ENCODE measurements at places on chromosomes 7 and 10.
A peak's percentile ranks its signal among the peaks of the same experiment; 100 is the strongest.

- peak; percentile 65 for DNase-seq
These were observed 154.6 kb downstream of the TPST1 start for GRCh38 chr7:66359656-66360211.

DNA sequence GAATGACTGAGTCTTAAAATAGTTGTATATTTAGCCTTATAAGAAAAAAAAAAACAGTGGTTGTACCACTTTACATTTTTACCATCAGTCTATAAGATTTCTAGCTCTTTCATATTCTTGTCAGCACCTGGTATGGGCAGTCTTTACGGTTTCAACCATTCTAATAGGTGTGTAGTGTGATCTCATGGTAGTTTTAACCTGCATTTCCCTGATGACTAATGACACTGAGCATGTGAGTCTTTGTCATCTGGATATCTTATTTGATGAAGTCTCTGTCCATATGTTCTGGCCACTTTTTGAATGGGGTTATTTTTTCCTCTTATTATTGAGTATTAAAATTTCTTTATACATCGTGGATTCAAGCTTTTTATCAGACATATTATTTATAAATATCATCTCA lies 365.3 kb upstream of the IGFBP3 start:
- DNase-seq, result no peak

- no peak for DNase-seq
These were observed 255.4 kb upstream of the MYO3A start for GRCh38 chr10:25678666-25679065.

DNA sequence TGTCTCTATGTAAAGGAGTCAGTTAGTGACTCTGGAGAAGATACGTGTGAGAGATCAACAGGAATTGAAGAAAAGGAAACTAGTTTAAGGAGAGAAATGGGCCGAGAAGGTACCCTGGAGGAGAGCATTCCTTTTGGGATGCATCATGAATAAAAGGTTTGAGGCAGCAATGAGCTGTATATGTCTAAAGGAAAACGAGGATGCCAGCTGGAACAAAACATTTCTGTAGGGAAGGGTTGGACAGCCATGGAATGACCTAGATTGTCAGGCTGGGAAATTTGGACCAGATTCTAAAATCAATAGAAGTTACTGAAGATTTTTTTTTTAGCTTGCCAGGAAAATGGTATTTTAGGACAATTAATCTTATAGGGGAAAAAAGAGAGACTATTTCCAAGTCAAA lies 17.2 kb upstream of the MPP7 start:
- DNase-seq, result no peak

GRCh38 chr10:62327885-62328284 lies 46.3 kb upstream of the ZNF365 start:
- no peak for DNase-seq

GRCh38 chr10:124128811-124129145 lies 35.4 kb upstream of the CHST15 start:
- DNase-seq, result no peak

DNA sequence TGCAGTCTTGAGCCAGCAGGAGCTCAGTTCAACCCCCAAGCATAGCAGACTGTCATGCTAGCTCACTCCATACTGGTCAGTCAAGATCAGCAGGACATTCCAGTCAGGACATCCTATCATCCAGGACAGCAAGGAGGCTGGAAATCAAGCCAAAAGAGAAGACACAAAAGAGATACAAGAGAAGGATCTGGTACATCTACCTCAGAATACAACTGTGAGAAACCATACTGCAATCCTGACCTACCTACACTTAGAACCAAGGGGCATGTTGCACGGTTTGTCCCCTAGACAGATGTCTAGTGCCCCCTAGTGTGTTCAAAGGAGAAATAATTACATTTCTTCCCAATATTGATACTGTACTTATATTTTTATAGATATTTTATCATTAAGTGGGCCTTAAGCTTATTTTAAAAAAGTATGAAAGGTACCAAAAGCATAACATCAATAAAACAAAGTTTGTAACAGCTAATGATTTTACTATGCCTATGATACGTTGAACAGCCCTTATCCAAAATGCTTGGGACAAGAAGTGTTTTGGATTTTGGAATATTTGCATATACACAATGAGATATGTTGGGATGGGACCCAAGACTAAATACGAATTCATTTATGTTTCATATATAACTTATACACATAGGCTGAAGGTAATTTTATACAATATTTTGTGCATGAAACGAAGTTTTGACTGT lies 26.7 kb downstream of the ERCC6 start:
- DNase-seq, result peak; percentile 40

GRCh38 chr10:114548662-114549061 lies 109.4 kb downstream of the ABLIM1 start:
- DNase-seq, result peak; percentile 53

DNA sequence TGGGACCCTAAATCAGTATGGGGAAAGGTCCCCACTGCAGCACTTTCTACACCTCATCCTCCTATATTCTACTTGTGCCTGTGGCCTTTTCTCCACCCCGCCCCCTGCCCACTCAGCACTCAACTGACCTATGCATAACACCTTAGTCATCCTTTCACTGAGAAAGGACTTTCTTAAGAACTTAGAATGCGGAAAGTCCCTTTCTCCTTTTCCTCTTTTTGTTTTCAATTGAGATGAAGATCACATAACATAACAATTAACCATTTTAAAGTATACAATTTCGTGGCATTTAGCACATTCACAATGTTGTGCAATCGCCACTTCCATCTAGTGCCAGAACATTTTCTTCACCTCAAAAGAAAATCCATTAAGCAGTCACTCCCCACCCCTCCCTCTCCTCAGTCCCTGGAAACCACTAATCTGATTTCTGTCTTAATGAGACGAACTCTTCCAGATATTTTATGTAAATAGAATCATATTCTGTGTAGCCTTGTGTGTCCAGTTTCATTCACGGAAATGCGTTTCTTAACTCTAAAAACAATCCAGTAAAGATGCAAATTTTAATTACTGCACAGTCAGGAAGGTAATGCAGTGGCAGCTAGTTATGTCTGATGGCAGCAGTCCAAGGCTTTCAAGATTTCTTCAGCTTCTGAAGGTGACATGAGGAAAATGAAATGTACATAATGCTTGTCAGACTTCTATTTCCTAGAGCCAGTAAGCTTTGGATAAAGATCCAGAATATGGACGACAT lies 41.7 kb downstream of the FAS start:
- peak; percentile 11 for DNase-seq

DNA sequence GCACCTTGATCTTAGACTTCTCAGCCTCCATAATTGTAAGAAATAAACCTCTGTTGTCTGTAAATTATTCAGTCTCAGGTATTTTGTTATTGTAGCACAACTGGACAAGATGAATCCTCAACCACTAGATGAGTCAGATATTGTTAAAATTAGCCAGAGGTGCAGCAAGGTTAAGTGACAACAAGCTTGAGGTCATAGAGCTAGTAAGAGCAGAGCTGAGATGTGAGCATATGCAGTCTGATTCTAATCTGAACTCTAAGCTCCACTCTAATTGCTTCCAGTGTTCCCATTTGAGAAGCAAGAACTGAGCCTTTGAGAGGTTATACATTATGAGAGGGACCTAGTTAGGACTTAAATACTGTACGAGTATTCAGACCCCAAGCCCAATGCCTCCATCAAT lies 93.1 kb downstream of the FZD1 start:
- no peak for DNase-seq

GRCh38 chr10:71134732-71135211 lies 77.6 kb upstream of the UNC5B start:
- DNase-seq, result peak; percentile 59

GRCh38 chr7:123260428-123260960 lies 60.7 kb upstream of the SLC13A1 start:
- DNase-seq, result no peak

- no peak for DNase-seq
These were observed 20.2 kb downstream of the DNAJB9 start for GRCh38 chr7:108589874-108590273.

GRCh38 chr7:27189295-27189996 lies 4.4 kb upstream of the HOXA11 start:
- no peak for DNase-seq

GRCh38 chr10:132540456-132540855 lies 2.9 kb downstream of the INPP5A start:
- peak; percentile 46 for DNase-seq

DNA sequence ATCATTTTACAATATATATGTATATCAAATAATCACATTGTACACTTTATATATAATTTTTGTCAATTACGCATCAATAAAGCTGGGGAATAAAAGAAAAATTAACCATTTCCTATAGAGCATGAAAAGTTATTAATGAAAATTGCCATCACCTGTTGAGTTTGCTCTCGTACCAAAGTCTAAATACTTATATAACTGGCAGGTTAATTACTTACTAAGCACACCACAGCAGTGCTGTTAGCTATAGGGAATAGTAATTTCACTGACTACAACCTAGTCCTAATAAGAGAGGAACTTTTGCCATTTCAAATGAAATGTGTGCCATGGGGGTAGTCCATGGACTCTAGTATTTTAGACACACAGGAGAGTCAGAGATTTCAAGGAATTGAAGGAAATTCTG lies 176.9 kb upstream of the COL1A2 start:
- DNase-seq, result no peak

DNA sequence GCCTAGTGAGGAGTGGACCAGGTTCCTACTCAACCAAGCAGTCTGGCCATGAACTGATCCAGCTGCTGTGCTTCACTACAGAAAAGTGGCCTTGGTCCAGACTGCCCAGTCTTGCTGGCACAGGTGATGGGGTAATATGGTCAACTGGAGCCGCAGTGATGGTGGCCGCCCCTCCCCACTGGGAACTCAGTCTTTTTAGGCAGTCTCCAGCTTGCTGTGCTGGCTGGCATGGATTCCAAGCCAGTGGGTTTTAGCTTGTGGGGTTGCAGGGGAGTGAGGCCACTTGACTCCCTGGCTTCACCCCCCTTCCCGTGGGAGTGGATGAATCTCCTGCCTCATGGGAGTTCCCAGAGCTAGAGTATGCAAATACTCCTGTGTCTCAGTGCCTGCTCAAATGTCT lies 52.7 kb upstream of the CDK6 start:
- DNase-seq, result no peak

GRCh38 chr7:49150486-49150885 lies 226.1 kb downstream of the CDC14C start:
- DNase-seq, result no peak

DNA sequence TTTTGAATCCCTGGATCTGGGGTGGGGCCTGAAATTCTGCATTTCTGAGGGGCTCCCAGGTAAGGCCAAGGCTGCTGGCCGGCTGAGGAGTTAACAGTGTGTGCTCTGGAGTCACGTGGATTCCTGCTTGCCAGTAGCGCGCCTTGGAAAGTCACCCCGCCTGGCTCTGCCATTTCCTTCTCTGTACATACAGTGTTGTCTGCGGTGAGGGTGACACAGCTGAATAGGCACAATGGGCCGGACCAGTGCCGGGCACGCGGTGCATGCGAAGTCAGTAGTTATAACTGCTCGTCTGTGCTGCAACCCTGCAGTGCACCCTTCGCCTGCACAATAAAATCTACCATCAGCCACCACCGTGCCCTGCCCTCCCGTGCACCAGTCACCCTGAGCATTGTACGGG lies 68.0 kb upstream of the EEPD1 start:
- DNase-seq, result no peak

DNA sequence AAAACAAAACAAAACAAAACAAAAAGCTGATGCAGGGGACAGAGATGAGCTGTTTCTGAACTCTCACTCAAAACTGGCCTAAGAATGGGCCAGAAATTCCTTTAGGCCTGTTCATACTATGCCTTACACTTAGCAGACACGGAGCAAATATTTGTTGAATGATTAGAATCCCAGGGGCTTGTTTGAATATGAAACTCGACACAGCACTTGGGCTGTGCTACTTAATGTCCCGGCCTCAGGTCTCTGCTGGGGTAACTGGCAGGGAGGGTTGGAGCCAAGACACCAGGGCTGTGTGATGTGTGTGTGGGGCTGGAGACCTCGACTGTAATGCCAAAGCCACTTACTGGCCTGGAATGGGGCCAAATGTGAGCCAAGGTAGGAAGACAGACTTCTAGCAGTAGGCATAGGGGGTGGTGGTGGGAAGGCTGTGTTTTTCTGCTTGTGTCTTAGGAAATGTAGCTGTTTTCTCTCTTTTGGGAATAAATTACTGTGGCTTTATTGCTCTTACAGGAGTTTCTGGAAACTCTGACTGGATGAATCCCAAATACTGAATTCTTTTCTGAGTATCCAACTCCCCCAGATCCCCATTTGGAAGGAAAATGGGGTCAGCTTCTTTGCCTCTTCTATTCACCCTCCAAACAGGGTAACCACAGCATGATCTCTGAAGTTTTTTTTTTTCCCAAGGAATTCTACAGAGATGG lies 66.7 kb downstream of the EMX2 start:
- peak; percentile 69 for DNase-seq

DNA sequence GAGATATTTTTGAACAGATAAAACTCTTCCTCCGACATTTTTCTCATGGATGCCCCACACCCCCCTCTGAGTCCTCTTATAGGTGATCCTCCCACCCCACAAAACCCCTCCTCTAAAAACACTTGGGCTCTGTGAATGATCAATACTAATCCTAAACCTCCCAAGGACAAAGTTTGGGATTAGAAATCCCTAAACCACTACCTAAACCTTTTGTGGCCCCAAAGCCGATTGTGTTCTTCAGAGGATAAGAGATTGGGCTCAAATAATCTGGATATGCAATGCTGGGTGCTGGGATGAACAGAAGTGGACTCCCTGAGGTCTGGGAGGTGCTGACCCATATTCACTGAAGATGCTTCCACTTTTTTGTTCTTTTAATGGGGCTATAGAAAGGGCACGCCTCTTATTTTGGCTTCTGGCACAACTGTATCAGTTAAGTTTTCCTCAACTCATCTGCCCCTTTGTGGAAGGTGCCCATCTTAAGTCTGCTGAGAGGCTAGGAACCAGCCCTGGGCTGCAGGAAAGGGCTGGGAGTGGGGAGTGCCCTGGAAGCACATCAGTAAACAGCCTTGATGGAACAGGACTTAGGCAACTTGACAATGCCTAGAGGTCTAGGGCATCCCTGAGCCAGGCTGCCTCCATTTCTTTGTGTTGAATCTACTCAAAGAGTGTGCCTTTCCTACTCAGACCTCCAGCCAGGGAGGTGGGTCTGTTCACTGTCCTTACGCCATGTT lies at the start of gene OPN1SW:
TSS of gene OPN1SW (minus strand) at position 51 of the 731 bp plus-strand sequence. CDS start at position 38, 13 bp downstream.
- DNase-seq, result no peak

- DNase-seq, result peak; percentile 51
These were observed 34.5 kb upstream of the ING3 start for GRCh38 chr7:120916121-120916520.

GRCh38 chr10:4246881-4247358 lies 461.9 kb upstream of the KLF6 start:
- no peak for DNase-seq

- DNase-seq, result peak; percentile 90
These were observed 93.1 kb upstream of the PDE1C start for GRCh38 chr7:32163141-32163806.

GRCh38 chr7:41779918-41780317 lies 77.0 kb upstream of the INHBA start:
- no peak for DNase-seq

Data from tongue (tissue), 3 donors.